Thoracic aorta (tissue), 2 donors: ENCODE measurements at places on chromosomes 13 and 19. TPM values are rescaled to one million over a fixed set of nuclear protein-coding genes. Genes with fewer than 3 reads are reported as not detected.

DNA sequence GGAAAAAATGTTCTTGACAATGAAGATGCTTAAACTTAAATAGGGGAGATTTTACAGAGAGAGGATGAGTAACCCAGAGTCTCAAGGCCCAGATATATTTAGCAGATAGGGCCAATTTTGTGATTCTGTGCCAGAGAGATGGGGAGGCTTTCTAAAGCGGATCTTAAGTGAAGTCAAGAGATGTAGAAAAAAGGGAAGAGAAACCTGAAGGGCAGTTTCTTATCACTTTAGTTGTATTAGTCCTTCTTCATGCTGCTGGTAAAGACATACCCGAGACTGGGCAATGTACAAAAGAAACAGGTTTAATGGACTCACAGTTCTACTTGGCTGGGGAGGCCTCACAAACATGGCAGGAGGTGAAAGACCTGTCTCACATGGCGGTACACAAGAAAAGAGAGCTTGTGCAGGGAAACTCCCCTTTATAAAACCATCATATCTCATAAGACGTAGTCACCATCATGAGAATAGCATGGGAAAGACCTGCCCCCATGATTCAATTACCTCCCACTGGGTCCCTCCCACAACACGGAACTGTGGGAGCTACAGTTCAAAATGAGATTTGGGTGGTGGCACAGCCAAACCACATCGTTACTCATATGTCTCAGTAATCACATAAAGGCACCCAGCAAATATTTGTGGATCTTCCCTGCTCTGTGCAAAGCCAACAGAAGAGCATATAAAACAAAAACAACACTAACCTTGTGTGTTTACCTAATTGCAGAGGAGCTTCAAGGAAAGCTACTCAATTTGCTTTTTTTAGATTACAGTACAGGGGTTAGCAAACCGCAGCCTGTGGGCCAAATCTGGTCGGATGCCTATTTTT, 102.6 kb upstream of the MYCBP2 start:
- DNase-seq = no peak

- no peak for DNase-seq
These were observed 34.9 kb upstream of the METTL21C start for GRCh38 chr13:102729560-102730270.

Gene ELL
- 35.0 TPM for total RNA-seq

- no peak for DNase-seq
These were observed 8.2 kb downstream of the KCTD12 start for GRCh38 chr13:76878043-76878442.

GRCh38 chr13:66414066-66414800, 815.9 kb downstream of the PCDH9 start:
- no peak for DNase-seq

Gene ZNF284
- total RNA-seq = 2.1 TPM

DNA sequence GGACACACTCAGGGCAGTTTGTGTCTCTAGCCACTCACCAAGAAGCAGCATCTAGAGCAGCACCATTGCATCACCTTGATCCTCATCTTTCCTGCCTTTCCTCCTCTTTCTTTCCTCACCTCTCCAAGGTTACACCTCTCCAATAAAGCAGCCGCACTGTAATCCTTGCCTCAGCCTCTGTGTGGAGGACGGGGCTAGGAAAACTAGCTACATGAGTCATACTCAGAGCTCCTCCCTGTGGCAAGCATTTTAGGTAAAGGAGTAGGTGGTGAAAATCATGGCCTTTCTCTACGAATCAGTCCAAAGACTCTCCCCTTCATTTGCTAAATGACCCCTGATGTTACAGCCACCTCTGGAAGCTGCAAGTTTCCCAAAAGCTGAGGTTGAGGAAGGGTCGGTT, 108.9 kb downstream of the DNAJC15 start:
- no peak for DNase-seq

Gene C5AR1
- 51.9 TPM for total RNA-seq

DNA sequence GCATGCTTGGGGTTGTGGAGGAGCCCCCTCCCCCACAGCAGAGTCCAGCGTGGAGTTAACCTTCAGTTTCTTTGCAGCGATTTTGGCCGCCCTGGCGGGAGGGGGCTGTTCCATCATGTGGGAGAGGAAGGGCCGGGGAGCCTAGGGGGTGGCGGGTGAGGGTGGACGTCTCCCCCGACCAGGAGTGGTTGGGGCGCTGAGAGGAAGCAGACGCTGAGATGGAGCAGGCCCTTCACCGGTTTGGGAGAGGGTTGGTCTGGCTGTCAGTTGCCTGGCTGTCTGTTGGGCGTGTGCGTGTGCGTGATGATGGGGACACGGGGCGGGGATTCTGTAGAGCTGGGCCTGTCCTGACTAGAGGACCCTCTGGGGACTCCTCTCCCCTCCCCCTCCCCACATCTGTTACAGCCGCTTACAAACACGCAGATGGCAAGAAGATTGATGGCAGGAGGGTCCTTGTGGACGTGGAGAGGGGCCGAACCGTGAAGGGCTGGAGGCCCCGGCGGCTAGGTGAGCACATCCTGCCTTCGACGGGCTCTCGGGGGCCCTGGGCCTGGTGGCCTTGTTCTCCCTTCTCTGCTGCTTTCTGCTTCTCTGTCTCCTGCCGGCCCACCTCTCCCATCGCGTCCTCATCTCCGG, 9.8 kb upstream of the LIN7B start:
- no peak for DNase-seq

- DNase-seq = no peak
These were observed 107.2 kb upstream of the MLNR start for GRCh38 chr13:49112782-49113525.

- DNase-seq = no peak
These were observed 17.9 kb upstream of the CACTIN start for GRCh38 chr19:3644351-3645066.

DNA sequence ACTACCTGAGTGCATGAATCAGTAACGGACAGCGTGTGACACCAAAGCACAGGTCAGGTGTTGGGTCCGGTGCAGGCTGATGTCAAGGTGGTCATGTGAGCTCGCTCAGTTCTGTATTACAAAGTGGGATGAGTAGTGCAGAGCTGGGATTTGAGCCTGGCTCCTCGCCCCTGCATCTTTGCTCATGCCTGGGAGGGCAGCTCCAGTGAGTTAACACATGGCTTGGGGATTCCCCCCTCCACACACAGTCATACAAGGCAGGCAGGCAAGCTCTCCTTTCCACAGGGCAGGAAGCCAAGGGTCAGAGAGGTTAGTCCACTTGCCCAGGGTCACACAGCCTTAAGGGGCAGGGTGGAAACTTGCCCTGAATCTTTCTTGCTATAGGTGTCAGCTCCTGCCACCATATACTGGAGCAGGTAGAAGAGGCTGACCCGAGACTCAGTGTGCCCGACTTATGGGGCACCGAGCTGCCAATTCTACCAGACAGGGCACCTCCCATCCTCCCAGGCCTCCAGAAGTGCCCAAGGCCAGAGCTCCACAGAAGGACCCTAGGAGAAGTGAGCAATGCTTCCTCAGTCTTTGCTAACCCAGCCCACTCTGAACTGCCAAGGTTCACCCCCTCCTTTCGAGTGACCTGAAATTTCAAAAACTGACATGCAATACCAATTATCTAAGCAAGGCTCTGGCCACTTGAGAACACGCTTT, 35.4 kb downstream of the ZNF787 start:
- no peak for DNase-seq

GRCh38 chr13:107864543-107865317, 350.6 kb downstream of the LIG4 start:
- no peak for DNase-seq

DNA sequence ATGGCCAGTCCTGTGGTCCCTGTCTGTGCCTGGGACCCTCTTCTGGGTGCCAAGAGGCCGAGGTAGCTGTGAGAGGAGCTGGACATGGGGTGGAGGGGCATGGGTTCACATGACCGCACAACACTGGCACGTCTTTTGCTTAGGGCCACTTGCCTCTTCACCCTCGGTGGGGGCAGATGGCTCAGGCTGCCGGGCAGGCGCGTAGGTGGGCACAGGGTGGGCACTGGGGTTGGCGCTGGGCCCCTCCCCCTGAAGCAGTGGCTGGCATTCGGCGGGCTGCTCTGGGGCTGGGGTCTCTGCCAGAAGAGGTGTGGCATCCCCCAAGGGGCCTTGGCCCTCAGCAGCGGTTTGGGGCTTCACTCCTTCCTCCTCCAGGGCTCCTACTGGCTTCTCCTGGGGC, 8.4 kb downstream of the PALM3 start:
- no peak for DNase-seq

GRCh38 chr19:30441011-30441410, 68.8 kb downstream of the ZNF536 start:
- DNase-seq = no peak

Gene KLK1
- not detected for total RNA-seq

GRCh38 chr13:112453207-112453829, 77.2 kb downstream of the SPACA7 start:
- DNase-seq = no peak

DNA sequence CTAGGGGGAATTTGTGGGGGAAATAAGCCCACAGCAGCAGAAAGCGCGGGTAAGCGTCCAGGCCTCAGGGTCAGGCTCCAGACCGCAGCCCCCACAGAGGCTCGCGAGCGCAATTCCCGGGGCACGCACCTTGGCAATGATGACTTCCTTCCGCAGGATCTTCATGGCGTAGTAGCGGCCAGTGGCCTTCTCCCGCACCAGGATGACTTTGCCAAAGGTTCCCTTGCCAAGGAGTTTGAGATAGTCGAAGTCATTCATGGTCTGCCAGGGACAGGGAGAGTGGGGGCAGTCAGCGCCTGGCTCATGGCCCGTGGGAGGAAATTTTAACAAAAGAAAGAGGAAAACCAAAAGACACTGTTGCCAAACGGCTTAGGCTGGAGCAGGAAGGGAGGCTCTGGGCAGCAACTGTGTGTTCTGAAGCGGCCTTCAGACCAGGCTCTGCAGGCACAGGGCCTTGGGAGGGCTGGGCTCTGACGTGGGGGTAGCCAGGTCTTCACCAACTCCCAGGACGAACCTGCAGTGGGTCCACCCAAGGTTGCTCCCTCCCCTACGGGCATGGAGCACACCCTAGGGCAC, 15.4 kb upstream of the CCNP start:
- no peak for DNase-seq

DNA sequence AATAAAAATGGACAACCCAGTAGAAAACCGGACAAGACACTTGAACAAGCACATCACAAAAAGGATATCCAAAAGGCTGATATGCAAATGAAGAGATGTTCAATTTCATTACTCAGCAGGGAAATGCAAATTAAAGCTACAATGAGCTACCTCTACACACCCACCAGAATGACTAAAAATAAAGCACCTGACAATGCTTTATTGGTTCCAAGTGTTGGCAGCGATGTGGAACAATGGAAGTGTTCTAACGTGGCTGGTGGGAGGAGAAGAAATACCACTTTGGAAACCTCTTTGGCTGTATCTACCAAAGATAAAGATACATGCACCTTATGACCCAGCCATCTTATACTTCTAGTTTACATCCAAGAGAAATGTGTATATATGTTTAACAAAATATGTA, 3.7 kb upstream of the ACP7 start:
- no peak for DNase-seq

Gene KLHL1
- not detected for total RNA-seq

- DNase-seq = no peak
These were observed 42.5 kb downstream of the F2RL3 start for GRCh38 chr19:16931306-16931705.

Gene SULT2A1
- total RNA-seq = not detected

GRCh38 chr19:46850228-46851203, at the start of gene AP2S1:
TSS of gene AP2S1 (minus strand) at chr19:46850846. CDS start at chr19:46850766, 80 bp downstream.
- peak; percentile 96 for DNase-seq

Gene GAPDHS
- not detected for total RNA-seq

DNA sequence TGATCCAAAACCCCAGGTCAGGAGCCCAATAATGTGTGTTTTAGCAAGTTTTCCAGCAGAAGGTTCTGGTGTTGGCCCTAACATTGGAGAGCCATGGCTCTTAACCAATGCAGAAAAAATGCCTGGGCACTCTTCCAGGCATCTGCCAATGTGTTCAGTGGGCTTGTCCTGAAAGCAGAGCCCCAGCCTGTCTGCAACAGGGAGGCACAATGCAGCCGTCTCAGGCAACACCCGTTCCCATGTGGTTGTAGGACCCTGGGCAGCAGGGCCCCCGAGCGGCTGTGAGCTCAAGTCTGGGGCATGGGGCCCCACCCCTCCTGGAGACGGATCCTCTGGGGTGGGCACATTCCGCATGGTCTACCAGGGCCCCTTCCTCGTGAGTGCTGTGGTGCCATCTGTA, 58.1 kb upstream of the SIAH3 start:
- DNase-seq = no peak

Gene PEAK3
- total RNA-seq = 1.2 TPM

DNA sequence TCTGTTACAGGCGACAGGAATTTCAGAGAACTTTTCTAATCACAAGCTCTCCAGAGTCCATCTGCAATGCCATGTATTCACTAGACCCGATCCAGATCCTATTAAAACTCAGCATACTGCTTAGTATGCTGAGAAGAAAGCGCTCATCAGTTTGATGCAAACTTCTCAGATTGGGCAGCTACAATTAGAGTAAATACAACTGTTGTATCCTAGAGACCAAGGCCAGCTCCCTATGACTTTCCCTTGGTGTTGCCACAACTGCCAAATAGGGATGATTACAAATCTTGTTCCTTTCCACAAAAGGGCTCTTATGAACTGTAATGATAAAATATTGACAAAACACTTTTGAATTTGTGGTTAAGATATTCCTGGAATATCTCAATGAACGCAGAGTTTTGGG, 191.2 kb downstream of the SPRY2 start:
- no peak for DNase-seq

Gene KLK15
- not detected for total RNA-seq

Gene CGB8
- total RNA-seq = not detected

- DNase-seq = no peak
These were observed 74.3 kb upstream of the ATP12A start for GRCh38 chr13:24605923-24606372.

Gene PLIN5
- total RNA-seq = 4.5 TPM
